GM06990 (cell line): ENCODE measurements at places on chromosomes 3 and 15.

DNA sequence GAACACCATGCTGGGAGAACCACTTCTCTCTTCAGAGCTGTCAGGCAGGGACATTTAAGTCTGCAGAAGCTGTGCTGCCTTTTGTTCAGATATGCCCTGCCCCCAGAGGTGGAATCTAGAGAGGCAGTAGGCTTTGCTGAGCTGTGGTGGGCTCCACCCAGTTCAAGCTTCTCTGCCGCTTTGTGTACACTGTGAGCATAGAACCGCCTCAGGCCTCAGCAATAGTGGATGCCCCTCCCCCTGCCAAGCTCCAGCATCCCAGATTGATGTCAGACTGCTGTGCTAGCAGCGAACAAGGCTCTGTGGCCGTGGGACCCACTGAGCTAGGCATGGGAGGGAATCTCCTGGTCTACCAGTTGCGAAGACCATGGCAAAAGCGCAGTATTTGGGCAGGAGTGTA lies 121.6 kb downstream of the NFKBIZ start:
- no peak for DNase-seq

DNA sequence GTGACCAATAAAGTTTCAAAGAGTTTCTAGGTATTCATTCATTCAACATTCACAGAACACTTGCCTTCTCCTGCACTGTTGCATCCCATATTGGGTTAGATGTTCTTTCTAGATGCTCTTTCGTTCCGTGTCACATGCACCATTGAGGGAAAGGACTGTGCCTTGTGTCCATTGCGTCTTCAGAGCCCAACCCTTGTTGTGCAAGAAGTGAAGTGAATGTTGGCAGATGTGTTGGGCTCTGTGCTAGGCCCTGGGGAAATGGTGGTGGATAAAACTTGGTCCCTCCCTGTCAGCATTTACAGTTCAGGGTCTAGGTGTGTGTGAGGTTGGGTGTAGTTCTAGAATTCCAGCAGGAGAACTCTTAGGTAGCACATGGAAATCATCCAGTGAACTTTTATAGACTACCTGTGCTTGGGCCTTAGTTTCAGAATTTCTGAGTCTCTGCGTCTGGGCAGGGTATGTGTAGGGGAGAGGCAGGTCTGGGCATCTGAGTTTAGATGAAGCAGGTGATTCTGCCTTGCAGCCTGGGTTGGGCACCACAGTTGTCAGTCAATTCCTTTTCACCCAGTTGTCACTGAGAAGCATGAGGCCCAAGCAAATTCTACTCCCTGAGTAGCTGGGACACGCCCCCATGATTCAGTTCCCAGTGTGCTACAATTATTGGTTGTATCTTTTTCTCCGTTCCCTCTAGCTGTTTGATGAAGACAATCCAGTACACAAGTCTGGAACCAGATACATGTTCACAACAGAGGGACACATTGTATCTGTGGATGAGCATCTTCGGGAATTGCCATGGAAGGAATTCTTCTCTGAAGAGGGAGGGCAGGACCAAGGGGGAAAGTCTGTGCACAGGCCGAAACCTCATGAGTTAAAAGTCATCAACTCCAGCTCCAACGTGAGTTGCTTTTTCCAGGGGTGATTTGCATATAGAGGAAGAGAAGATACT lies 25.4 kb downstream of the EDEM1 start:
- no peak for DNase-seq

DNA sequence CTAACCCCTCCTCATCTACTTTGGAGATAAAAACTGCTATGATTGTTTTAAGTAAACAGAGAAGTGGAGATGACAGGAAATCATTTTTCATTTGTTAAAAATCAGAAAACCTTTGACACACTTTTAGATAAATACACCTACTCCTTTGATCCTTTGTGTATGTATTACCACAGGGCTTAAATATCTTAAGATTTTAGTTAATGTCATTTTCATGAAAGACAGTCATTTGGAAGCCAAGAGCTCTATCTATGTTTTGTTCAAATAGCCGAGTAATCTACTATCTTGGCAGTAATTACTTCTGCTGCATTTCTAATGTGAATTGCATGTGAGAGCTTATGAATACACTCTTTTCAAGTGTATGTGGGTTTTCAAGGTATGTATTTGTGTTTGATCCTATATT lies 2.0 kb downstream of the ARPP21 start:
- no peak for DNase-seq

GRCh38 chr15:59236394-59236793 lies 29.8 kb downstream of the LDHAL6B start:
- DNase-seq, result no peak

DNA sequence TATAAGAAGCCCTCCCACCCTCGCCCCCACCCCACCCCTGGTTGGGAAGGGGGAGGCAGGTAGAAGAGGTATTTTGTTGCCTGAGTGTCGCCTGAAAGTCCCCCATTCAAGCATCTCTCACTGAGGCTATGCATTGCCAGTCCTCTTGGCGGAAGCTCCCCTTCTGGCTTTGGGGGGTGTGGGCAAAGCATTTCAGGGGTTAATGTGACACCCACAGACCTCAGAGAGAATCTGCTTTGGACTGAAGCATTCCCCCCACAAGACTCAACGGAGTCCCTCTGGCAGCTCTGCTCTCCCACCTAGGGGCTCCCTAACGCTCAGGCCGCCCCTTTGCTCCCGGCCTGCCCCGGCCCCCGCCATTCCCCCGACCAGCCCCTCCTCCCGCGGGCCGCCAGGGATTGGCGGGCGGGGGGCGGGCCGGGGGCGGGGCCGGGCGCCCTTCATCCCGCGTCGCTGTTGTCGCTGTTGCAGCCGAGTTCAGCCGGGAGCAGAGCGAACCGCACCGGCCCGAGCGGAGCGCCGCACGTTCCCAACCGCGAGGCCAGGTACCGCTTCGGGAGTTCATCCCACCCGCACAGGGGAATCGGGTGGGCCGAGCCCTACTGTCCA lies at the start of gene SLC38A3:
SLC38A3 (plus strand) TSS at position 468 of the 609 bp plus-strand sequence. CDS start 8,929 bp downstream, outside the sequence.
- DNase-seq, result no peak

DNA sequence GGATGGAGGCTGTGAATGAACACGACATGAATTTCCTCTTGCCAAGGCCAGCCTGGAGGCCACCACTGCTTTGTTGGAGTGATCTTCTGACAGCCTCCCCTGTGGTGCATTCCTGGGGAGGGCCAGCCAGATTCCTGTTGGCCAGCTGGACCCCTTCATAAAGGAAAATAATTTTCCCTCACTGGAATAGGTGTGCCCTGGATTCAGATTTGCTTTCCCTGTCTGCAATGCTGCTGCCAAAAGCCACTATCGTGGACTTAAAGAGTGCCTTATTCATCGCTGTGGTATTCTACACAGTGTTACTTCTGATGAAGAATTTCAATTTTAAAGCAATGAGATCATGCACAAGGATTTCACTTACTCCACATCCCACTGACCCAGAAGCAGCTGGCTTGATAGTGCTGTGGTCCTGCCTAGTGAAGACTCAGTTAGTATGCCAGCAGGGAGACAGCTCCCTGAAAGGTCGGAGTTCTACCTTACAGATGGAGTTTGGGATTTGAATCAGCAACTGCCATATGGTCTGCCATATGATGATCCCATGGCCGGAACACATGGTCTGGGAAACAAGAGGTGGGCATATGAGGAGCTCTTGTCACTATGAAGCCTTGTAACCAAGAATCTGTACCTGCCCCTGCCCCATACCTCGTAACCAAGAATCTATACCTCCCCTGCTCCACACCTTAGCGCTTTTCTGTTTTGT lies 145.2 kb downstream of the KLF13 start:
- no peak for DNase-seq

DNA sequence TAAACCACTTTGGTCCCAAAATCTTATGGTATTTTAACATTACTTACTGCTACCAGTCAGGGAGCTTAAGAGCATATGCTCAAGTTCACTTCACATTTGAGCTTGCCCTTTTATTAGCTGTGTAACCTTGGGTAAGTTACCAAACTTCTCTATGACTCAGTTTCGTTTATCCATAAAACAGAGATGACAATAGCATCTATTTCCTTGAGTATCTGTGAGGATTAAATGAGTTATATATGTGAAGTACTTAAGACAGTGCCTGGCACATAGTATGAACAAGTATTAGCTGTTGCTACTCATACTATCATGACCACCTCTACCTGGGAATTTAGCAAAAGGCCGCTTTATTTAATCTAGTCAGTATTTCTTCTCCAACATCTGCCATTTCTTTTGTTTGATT lies 5.9 kb downstream of the ATOSA start:
- DNase-seq, result no peak

- DNase-seq, result no peak
These were observed 123.1 kb upstream of the UMPS start for GRCh38 chr3:124607163-124607562.

DNA sequence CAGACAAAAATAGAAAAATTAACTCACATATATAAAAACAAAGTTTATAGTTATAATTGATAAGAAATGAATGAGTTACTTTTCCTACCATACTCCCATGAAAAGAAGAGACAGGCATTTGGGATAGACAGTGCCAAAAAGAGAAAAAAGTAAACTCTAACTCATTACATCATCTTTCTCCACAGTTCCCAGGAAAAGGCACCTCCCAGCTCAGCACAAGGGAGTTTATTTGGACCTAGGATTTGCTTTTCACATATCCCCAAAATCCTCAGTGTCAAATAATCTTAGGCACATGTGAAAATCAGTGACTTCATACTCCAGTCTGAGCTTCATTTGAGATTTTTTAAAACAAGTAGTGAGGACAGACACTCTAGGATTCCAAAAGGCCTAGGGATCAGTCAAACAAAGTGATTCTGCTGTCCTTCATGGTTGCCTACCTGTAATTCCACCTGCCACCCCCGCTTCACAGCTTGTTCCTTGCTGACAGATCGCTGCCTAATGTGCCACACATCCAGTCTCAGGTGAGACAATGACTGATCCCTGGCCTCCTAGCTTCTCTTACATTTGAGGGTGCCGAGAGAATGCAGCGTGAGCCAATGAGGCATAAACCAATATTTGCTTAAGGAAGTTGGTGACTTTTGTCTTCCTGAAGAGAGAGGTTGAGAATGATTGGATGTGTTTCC lies 573.7 kb downstream of the TBL1XR1 start:
- no peak for DNase-seq

GRCh38 chr3:177427540-177427939 lies 230.3 kb upstream of the TBL1XR1 start:
- DNase-seq, result no peak

DNA sequence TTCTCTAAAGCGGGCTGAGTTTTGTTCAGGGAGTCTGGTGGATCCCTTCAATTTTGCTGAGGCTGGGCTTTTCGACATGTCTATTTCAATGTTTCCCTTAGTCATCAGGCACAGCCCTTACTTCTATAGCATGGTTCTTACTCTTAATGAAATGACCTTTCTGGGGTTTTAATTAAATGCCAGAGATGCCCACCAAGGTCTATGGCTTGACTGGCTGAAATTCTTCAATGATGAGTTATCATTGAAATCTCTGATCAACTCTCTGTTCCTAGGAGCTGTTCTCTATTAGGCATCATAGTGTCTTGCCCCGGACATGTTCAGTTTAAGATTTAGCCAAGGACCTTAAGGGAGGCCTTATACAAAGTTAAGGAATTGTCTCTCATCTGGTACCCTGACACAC lies 33.4 kb upstream of the KBTBD12 start:
- DNase-seq, result no peak

DNA sequence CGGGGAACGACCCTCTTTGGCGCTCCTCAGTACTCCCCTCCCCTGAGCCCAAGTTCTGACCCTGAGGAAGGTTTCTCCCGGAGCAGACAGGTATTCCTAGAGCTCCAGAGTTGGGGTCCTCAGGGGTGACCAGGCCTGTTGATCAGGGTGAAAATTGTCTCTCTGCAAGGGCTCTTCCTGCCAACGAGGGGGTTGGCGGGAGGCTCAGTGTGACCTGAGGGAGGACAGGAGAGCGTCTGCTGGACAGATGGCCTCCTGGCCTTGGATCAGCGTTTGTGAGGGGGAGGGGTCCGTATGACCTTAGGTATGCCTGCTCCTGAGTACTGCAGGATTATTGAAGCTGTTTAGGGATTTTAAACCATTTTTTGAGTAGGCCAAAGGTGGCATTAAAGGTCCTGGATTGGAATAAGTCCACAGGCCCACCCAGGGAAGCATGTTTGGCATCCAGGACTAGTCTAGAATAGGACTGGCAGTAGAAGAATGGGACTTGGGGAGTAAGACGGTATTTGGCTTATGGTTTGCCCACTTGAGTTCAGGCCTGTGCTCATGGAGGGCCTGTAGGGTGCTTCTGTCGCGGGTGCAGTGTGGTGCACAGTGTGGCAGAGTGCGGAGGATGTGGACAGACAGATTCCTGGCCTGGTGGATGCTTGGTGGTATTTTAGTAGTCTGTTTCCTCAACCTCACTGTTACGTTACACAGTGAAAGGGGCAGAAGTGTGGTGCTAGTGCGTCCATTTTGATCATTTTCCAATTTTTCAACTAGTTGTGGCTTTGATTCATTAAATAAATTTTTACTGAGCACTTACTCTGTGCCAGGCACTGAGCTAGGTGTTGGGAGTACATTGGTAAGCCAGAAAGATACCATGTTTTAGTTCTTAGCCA lies 959 bp downstream of the ZNF592 start:
- DNase-seq, result peak; percentile 35

DNA sequence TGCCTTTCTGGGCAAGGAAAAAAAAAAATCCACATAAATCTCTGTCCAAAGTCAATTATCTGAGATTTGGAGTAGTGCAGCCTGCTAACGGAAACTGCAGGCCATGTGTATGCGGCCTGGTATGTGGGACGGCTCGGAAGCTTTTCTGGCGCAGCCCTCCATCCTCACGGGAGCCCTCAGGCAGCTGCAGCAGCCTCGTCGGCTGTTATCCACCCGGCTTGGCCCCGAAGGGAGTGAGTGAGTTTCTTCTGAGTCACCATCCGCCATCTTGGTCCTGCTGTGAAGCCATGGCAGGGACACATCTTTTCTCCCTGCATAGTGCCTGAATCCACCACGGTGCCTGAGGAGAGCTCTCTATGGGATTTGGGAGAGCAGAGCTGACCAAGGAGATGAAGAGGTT lies 62.8 kb downstream of the POLR2M start:
- DNase-seq, result no peak

GRCh38 chr15:98955961-98956723 lies 51.5 kb downstream of the PGPEP1L start:
- DNase-seq, result no peak

DNA sequence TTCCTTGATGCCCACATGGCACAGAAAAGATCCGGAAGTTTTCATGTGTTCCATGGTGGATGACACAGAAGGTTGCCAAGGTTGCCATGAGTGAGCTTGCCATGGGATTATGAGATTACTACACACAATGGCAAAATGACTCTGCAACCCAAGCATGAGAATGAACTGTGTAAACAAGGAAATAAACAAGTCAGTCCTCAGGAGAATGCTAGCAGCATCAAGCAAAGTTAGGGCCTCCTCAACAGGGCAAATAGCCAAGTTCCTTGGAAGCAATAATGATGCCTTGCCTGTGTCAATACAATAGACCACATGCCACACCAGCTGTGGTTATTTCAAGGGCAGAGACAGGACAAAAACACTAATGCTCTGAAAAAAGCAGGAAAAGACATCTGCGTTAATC lies 41.8 kb downstream of the AQR start:
- DNase-seq, result no peak

- no peak for DNase-seq
These were observed 1173.1 kb downstream of the NSUN3 start for GRCh38 chr3:95235916-95236315.

GRCh38 chr3:146469150-146470017 lies at the start of gene PLSCR2:
PLSCR2 (minus strand) TSS chr3:146469561; CDS start chr3:146459904, 9,657 bp downstream.
- DNase-seq, result peak; percentile 80

GRCh38 chr15:69032703-69033373 lies 18.3 kb downstream of the NOX5 start:
- no peak for DNase-seq

GRCh38 chr3:57820479-57820878 lies 64.4 kb downstream of the SLMAP start:
- no peak for DNase-seq

GRCh38 chr3:151075869-151076562 lies 9.4 kb upstream of the MED12L start:
- no peak for DNase-seq
